ENCODE measurements at places on chromosomes 6 and 20. TPM values are rescaled to one million over a fixed set of nuclear protein-coding genes. Genes with fewer than 3 reads are reported as not detected.

WFDC12 gene
- not detected for total RNA-seq

CST7 gene
- total RNA-seq, result not detected

ZBTB12 gene
- 12.6 TPM for total RNA-seq

KCNK5 gene
- total RNA-seq, result 31.8 TPM

CASS4 gene
- not detected for total RNA-seq

VWA7 gene
- 5.6 TPM for total RNA-seq

KIF25 gene
- total RNA-seq, result not detected

THBD gene
- total RNA-seq, result not detected

TNFAIP3 gene
- 1.2 TPM for total RNA-seq

RAET1L gene
- 1.5 TPM for total RNA-seq

SIGLEC1 gene
- total RNA-seq, result not detected

LHFPL5 gene
- total RNA-seq, result 0.16 TPM

TGM3 gene
- not detected for total RNA-seq

ZNF334 gene
- total RNA-seq, result 1.7 TPM

OSTM1 gene
- 18.2 TPM for total RNA-seq

SCUBE3 gene
- not detected for total RNA-seq

MACROD2 gene
- 2.2 TPM for total RNA-seq

NKX2-2 gene
- total RNA-seq, result not detected

COX4I2 gene
- total RNA-seq, result not detected

SLC35D3 gene
- 0.05 TPM for total RNA-seq

SIRPA gene
- 0.13 TPM for total RNA-seq

ZSCAN23 gene
- 1.1 TPM for total RNA-seq

COL9A3 gene
- total RNA-seq, result 59.7 TPM

ANGPT4 gene
- not detected for total RNA-seq

CLIC5 gene
- 7.4 TPM for total RNA-seq

RBPJL gene
- not detected for total RNA-seq

TDRD6 gene
- total RNA-seq, result not detected

CALHM4 gene
- total RNA-seq, result not detected

PLCB4 gene
- 0.21 TPM for total RNA-seq

C20orf141 gene
- total RNA-seq, result not detected

TSBP1 gene
- not detected for total RNA-seq

PDYN gene
- not detected for total RNA-seq

GOPC gene
- 8.2 TPM for total RNA-seq

CDH4 gene
- not detected for total RNA-seq

CNPY3 gene
- 50.2 TPM for total RNA-seq

KHDC1L gene
- not detected for total RNA-seq

MYH7B gene
- 0.08 TPM for total RNA-seq

HMGCLL1 gene
- total RNA-seq, result not detected
